ENCODE measurements at places on chromosomes 3 and 15.

DNA sequence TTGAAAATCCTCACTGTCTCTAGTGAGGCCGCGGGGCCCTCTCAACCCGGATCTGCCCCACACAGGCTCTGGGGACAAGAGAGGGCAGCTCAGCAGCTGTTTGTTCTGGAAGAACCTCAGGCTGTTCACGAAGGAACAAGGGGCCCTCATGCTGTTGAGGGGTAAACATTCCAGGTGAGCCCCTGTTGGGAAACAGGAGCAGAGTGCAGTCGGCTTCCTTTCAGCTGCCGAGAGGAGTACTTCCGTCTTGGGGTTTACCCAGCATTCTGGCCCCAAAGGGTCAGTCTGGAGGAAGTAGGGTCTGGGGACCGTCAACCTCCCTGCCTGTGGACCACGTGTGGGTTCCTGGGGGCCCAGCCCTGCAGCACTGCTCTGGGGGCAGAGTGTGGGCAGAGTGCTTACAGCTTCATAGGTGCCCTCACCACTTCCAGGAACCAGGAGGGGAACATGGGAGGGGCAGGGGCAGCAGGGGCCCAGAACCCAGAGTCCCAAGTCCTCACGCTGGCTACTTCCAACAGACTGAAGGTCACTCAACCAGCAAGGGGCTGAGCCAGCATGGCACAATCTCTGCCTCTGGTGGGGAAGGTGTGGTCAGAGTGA, 49.2 kb upstream of the CTSH start:
- DNase-seq = no peak

DNA sequence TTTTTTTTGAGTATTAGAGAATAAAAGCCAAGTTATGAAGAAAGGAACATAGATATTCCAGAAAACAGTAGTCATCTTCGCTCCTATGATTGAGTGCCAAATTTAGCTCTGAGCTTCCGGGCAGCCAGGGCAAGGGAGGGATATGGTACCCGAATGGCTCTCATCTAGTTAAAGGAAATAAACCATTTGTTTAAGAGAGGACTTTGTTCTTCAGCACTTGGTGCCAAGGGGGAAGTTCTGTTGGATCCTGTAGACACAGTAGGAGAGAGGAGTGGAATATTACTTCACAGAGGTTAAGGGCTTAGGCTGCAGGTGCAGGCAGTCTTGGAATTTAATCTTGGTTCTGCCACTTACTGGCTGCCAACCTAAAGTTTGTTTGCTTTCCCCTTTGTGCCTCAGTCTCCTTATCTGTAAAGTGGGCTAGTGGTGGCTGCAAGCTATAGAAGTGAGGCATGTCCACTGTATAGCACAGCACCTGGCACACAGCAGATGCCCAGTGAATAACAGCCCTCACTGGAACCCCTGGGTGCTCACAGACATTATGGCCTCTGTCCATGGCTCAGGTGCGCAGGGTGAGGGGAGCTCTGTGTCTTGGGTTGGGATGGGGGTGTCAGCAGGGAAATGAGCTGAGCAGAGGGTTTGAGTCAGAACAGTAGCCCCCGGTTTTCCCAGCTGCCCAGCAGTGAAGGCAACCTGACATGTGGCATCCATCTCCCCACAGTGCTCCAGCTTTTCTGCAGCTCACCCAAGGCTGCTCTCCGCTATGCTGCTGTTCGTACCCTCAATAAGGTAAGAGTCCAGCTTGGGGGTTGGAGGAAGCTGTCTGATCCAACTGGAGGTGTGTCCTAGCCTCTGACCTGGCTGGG, 10.4 kb downstream of the COPG1 start:
- DNase-seq = no peak

DNA sequence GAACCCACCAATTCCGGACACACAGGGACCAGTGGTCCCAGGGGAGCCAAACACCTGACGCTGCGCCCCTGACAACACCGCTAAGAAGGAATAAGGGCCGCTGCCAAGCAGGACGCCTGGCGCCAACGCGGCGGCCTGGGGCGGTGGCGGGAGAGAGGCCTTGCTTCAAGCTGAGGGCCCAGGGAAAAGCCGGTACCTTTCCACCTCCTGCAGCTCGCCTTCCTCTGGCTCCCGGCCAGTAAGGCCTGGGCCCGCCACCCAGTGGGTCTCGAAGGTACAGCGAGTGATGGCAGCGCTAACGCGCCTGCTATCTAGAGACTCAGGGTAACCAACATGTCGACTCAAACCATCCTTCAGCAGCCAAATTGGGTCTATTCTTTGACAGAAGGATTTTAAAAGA, 1074.1 kb downstream of the SI start:
- DNase-seq = no peak

DNA sequence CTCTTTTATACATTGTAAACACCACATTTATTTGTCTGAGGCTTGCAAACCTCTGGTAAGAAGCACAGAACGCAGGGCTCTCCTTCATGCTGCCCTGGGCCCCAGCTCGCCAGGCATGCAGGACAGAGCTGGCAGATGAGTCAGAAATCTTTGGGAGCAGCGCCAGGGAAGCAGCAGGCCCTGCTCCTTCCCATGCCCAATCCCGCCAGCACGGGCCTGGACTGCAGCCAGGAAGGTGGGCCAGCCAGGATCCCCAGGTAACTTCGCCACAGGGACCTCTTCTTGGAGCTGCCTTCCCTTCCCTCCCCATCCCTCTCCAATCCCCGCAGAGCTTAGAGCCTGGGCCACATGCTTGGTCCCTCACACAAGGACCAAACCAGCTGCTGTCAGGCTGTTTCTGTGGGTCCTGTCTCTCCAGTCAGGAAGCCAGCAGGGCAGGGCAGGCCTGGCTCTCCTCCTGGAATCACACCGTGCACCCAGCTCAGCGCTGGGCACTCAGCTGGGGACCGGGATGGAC, 8.8 kb downstream of the STOML1 start:
- peak; percentile 87 for DNase-seq

DNA sequence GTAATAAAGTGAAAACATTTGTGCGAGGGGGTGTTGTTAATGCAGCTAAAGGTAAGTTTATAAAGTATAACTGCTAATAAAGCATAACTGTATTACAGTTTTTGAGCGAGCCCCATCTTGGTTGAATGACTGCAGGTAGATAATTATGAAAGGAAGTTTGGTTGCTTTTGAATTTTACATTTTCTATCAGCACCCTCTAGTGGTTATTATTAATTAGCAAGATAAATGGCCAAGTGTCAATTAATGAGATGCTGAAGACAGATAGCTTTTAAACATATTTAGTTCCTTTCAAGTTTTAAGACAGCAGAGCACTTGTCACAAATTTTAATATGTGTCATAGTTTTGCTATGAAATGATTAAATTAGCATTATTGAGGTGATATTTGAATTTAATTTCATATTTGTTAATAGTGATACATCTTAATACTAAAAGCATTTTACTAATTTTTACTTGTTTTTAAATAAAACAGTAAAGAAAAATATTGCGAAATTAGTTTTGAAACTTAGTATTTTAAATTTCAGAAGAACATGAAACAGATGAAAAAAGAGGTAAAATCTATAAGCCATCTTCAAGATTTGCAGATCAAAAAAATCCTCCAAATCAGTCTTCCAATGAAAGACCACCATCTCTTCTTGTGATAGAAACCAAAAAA, 15.1 kb downstream of the U2SURP start:
- DNase-seq = no peak

DNA sequence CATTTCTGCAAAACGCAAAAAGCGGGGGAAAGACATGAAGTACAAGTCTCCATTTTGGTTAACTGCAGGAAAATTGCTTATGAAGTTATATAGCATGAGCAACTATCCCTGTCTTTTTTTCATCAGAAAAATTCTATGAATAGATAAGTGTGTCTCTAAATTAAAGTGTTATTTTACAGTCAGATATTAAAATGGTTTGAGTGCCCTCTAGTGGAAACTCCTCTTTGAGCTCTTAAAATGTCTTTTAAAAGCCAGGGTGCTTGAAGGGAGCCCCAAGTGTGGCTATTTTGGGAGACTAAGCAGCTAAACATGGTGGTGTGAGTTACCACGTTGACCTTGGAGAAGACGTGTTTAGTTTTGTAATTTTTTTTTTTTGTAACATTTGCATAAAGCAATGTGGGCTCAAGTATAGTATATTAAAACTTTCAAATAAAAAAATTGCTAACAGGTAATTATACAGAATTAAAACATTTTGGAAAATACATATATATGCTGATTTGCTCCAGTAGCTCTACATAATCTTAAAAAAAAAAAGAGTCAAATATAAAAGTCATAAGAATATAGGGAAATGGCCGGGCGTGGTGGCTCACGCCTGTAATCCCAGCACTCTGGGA, 77.2 kb downstream of the PPP2R3A start:
- peak; percentile 72 for DNase-seq

DNA sequence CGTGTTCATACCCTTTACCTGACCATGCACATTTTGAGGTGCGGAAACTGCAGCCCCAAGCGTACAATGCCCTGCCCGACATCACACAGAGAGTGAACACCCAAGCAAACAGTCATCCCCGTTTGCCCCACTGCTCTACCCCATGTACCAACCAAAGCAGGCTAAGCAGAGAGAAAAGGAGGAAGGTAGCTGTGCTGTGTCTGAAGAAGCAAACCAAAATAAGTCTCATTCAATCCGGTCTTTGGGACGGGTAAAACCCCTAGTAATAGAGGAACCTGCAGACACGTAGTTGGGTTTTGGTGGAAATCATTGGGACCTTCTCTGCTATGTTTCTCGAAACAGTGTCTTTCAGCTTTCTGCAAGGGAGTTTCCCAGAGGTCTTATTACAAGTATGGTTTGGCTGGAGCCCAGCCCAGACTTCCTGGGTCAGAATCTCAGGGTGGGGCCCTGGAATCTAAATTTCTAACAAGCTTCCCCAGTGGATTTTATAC, 164.6 kb upstream of the HES1 start:
- no peak for DNase-seq

GRCh38 chr3:158111861-158112260, 2.0 kb downstream of the RSRC1 start:
- DNase-seq = no peak

GRCh38 chr15:82944056-82944455, 8.5 kb downstream of the HOMER2 start:
- DNase-seq = no peak

GRCh38 chr15:32859251-32859650, 141.4 kb downstream of the GREM1 start:
- DNase-seq = no peak

- no peak for DNase-seq
Measured at GRCh38 chr15:78324144-78324543, 16.0 kb upstream of the CRABP1 start.

DNA sequence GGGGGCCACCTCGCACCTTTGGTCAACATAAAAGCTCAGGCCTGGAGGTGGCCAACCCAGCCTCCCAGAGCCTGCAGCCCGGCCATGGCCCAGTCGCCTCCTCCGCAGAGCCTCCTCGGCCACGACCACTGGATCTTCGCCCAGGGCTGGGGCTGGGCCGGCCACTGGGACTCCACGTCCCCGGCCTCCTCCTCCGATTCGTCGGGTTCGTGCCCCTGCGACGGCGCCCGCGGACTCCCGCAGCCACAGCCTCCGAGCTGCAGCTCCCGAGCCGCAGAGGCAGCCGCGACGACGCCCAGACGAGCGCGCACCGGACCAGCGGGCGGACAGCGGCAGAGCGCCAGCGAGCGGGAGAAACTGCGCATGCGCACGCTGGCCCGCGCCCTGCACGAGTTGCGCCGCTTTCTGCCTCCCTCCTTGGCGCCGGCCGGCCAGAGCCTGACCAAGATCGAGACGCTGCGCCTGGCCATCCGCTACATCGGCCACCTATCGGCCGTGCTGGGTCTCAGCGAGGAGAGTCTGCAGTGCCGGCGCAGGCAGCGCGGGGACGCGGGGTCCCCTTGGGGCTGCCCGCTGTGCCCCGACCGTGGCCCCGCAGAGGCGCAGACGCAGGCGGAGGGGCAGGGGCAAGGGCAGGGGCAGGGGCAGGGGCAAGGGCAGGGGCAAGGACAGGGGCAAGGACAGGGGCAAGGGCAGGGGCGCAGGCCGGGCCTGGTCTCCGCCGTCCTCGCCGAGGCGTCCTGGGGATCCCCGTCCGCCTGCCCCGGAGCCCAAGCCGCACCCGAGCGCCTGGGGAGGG, at the start of gene MESP2:
TSS of gene MESP2 (plus strand) at position 59 of the 799 bp plus-strand sequence. CDS start at position 85, 26 bp downstream.
- peak; percentile 87 for DNase-seq

- no peak for DNase-seq
Measured at GRCh38 chr3:162971715-162972114, 1475.1 kb downstream of the OTOL1 start.

DNA sequence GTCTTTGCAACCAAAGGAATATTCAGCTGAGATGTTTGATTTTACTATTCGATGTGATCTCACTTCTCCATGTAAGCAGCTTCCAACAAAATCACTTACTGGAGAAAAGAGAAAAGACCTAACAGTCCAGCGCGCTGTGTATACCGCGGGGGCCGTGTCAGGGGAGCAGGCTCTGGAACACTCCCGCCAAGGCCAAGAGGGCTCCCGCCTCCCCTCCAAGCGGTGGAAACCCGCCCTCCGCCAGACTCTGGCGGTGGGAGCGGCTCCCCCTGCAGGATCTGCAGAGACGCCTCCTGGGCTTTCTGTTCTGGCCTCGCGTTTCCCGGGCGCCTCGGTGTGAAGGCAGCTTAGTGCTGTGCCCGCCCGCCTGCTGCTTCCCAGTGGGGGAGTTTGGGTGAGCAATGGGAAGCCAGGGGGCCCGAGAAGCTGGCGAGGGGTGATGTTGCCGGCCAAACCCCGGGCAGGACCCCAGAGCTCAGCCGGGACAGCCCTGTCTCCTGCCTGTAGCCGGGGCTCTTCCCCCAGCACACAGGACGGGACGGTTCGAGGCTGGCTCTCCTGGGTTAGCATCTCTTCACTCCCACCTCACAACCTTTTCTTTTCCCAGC, 36.3 kb downstream of the CHST14 start:
- peak; percentile 64 for DNase-seq

GRCh38 chr15:78177447-78177873, 28.3 kb downstream of the IDH3A start:
- peak; percentile 56 for DNase-seq

GRCh38 chr3:143266511-143266910, 146.9 kb downstream of the CHST2 start:
- DNase-seq = peak; percentile 71

DNA sequence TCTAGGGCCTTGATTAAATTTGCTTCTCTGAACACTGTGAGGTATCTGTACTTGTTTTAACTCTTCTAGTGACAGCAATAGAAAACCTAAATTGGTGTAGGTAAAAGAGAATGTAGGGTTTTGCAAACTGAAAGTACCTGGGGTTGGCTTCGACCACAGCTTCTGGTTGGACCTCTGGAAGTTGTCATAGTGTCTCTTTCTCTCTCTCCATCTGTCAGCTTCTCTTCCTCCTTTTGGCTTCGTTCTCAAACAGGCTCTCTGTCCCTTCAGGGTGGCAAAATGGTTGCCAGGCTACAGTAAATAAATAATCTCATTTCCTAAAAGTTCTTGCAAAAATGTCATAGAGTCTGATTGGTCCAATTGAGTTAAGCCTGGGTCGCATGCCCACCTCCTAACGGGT, 149.3 kb upstream of the CTDSPL start:
- DNase-seq = no peak

DNA sequence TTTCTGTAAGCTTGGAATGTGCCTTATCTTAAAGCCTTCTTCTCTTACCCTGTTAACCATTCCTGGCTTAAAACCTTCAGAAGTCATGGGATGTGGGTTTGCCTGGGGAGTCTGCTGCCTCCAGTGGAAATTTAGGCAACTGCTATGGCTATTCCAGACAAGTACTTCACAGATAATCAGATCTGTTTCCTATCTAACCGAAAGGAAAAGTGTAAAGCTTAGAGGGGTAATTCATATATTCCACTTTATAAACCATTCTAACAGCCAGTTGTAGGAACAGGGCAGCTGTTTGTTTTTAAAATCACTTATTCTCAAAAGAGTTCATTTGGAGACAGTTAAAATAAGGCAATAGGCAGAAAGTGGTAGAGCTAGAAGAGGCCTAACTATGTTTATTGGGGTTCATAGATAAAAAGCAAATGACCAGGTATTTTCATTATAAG, 219.9 kb downstream of the TCF12 start:
- peak; percentile 76 for DNase-seq

GRCh38 chr3:177705976-177706823, 508.9 kb upstream of the TBL1XR1 start:
- DNase-seq = no peak

All from foreskin fibroblast (primary cell).